Substantia nigra (tissue), 51 donors: ENCODE measurements at places on chromosomes 11 and 22.

GRCh38 chr11:10414659-10415058 lies 40.4 kb upstream of the AMPD3 start:
- no peak for DNase-seq

DNA sequence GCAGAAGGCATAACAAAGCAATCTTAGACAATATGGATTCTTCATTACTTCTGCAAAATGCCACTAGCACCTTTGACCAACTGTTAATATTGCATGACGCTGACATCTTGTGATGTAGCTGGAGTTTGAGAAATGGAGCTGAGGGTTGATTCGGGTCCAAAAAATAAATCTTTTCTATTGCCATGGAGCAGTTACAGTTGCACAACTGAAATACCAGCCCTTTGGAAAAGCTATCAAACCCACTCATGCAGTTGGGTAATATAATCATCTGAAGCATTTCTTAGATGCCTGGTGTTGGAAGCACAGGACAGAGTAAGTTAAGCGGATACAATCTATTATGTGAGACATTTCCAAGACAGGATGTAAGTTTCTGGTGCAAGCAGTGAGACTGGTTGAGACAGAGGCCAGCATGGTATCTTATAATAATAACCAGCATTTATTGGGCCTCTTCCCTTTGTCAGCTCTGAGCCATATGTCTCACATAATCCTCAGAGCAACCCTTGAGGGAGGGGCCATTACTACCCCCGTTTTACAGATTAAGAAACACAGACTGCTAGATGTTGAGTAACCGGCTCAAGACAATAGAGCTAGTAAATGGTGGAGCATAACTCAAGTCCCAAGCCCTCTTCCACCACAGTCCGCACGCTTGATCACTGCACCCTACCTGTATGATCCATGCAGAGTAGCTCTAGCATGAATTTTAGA lies 74.9 kb upstream of the CAPRIN1 start:
- DNase-seq = no peak

DNA sequence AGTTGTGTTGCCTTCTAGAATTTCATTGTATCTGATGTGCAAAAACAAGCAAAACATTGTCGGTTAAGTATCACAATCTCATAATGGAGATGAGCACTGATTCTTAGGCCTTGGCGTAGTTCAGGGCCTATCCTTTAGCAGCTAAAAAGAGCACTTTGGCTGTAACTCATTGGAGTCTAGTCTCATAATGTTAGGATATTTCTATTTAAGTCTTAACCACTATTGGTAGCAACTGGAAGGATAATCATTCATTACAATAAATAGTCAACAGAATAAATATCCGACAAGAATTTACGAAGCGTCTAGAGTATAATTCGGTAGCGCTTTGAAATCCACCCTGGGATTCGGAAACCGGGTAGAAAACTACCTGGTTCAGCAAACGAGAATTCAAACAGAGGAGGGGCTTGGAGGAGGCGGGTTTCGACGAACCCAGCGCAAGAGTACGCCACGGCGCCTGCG lies 461 bp upstream of the EED start:
- DNase-seq = no peak

DNA sequence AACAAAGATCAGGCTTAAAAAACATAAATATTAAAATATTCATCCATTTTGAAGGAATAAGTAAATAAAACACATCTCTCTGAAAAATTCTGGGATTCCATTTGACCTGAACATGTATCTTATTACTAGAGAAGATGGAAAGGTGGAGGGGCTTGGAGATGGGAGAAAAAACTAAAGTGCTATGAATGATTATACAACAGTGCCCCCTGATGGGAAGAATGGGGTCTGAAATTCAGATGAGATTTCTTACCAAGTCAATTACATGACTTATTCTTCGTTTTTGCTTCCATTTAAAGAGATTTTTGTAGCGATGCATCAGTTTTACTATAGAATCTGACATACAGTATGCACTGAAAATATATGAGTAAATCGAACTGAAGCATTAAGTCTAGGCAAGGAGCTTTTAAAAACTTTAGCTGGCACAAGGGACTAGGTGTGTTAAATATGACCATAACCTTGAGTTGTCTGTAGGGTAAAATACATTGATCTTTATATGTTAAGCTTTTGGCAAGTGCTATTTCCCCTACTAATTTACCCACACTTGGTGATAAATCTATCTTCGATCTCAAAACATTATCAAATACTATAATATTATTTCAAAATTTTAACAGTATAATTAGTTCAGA lies 718.8 kb downstream of the CNTN5 start:
- peak; percentile 0 for DNase-seq

- no peak for DNase-seq
Measured at GRCh38 chr11:54558919-54559318, 44.9 kb downstream of the OR4C46 start.

- DNase-seq = no peak
Measured at GRCh38 chr11:109695696-109696095, 273.7 kb downstream of the C11orf87 start.

- DNase-seq = no peak
Measured at GRCh38 chr22:19051381-19052072, 70.7 kb downstream of the DGCR2 start.

DNA sequence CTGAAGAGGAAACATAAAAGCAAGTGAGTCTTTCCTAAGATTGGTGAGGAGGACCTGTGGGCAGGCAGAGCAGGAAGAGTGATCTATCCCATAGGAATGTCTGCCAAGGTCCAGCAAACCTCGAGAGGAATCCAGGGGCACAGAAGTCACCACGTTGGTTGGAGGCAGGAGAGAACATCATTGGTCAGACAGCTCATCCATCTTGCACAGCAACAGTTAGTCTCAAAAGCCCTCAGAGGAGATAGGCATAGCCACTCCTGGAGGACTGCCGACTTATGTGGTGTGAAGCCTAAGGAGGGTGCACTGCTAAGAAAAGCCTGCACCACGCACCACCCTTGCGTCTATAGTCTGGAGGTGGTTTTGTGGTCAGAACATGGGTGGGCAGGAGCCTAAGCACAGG lies 109.1 kb downstream of the RASSF10 start:
- no peak for DNase-seq

DNA sequence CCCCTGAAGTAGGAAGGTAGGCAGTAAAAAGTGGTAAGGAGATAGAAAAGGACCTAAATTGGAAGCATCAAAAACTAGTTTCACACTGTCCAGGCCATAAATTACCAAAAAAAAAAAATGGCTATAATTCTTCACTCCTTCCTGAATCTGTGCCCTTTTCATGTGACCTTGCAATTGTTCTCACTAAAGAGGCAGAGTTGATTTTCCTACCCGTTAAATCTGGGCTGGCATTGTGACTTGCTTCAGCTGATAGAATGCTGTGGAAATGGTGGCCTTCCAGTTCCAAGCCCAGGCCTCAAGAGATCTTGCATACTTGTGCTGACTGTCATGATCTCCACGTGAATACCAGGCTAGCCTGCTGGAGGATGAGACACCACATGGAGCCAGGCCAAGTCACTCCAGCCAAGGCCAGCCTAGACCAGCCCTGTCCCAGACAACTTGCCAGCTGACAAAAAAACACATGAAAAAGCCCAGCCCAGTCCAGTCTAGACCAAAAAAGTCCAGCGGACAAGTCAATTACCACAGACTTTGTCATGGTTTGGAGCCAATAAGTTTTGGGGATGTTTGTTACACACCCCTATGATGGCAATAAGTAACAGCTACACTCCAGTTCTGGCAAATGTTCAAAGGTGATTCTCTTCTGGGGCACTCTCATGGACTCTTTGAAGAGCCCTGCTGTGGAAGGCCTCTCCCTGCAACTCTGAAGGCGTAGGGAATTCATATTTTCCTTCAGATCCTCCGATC lies 51.4 kb upstream of the NUP50 start:
- DNase-seq = no peak

GRCh38 chr11:27857588-27857987 lies 157.3 kb upstream of the BDNF start:
- no peak for DNase-seq

- DNase-seq = no peak
Measured at GRCh38 chr11:12769834-12770345, 95.7 kb downstream of the TEAD1 start.

DNA sequence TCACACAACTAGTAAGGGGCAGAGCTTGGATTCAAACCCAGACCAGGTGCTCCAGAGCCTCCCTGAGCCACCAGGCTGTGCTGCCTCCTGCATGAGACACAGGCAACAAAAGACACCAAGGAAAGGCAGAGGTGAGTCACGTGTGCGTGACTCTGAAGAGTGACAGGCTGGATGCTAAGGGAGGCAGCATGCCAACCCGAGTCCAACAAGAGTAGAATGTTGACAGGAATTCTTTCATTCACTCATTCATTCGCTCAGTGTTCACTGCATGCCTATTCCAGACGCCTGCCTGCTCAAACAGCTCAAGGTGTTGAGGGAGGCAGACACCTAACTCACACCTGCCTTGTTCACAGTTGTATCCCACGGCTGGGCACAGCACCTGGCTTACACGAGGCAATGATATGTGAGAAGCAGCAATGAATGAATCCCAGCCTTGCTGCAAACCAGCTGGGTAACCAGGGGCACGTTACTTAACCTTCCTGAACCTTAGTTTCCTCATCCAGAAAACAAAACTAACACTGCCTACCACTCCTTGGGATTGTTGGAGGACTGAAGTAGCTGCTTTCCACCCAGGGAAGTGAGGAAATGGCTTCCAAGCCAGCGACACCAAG lies 73.8 kb upstream of the ARFGAP3 start:
- DNase-seq = no peak

- no peak for DNase-seq
Measured at GRCh38 chr11:75492181-75492820, 33.4 kb downstream of the GDPD5 start.

GRCh38 chr11:25943777-25944661 lies 387.9 kb upstream of the ANO3 start:
- DNase-seq = no peak

GRCh38 chr22:17336061-17336460 lies 33.2 kb upstream of the CECR2 start:
- DNase-seq = no peak

GRCh38 chr11:32065865-32066629 lies 24.8 kb upstream of the RCN1 start:
- DNase-seq = no peak

DNA sequence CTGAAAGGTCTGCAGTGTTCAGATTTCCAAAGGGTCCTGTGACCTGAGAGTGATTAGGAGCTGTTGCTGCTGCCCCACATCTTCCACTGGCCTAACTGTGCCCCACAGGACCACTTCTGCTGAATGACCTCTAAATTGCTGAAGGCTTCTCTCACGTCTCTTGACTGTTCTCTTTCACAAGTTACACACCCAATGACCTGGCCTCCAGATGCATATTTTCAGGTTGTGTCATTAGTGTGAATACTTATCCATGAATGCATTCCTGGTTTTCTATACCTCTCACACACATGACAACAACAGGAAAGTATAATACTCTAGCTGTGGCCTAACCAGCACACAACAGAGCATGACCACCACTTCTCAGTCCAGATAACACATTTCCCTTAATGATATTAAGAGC lies 15.4 kb downstream of the PRR14L start:
- DNase-seq = no peak

DNA sequence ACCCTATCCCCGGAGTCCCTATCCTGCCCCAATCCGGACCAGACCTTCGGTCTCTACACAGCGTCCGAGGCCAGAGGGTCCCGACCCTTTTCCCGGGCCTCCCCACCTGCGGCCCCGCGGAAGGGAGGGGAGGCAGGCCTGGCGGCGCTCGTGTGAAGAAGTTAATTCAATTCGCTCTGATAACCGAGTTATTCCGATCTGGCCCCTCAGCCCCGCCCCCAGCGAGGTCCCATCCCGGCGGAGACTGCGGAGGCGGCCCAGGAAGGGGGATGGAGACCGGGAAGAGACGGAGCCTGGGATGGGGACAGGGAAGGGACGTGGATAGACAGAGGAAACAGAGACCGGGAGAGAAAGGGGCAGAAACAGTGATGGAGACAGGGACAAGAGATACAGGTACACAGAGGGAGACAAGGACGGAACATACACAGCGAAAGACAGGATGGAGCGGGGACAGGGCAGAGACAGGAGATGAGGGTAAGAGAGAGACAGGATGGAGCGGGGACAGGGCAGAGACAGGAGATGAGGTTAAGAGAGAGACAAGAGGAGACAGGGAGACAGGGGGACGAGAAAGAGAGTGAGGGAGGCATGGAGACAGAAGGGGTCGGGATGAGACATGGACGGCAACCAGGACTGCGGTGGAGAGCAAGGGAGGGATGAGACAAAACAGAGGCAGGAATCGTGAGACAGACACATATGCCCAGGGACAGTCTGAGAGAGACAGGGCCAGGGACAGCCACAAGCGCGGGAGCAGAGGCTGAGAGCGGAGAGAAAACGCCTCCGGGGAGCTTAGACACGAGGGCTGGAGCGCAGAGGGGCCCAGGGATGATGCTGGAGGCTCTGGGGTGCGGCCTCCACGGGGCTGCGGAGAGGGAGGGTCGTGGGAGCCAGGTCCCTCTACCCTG lies 636 bp upstream of the PHOX2A start:
- no peak for DNase-seq

GRCh38 chr11:19072464-19072863 lies 11.9 kb upstream of the MRGPRX2 start:
- DNase-seq = no peak

GRCh38 chr11:69301455-69302401 lies 7.8 kb downstream of the MYEOV start:
- no peak for DNase-seq

GRCh38 chr11:80559942-80560341 lies 1119.1 kb upstream of the TENM4 start:
- DNase-seq = no peak

DNA sequence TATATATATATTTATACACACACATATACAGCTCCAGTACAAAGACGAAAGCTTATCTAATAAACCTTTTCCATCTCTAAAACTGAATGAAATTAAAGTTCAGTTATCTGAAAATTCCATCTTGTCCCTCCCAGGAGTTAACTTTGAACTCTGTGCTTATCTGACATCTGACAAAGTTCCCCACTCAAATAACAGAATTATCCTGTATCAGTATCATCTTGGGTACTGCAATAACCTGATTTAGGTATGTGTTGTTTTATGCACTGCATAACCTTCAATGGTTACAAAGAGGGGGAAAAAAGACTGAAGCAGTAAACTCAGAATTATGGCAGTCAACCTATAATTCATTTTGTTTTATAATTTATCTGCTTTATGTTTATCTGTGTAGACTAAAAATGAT lies 96.6 kb downstream of the SGSM3 start:
- DNase-seq = no peak

- no peak for DNase-seq
Measured at GRCh38 chr11:69969890-69970784, 108.0 kb upstream of the ANO1 start.

GRCh38 chr11:134460062-134460561 lies 48.1 kb upstream of the B3GAT1 start:
- DNase-seq = no peak

GRCh38 chr22:43974028-43974545 lies 18.8 kb downstream of the SAMM50 start:
- no peak for DNase-seq
